Right cardiac atrium (tissue), 5 donors: ENCODE measurements at places on chromosomes 5 and 9. TPM values are rescaled to one million over a fixed set of nuclear protein-coding genes. Genes with fewer than 3 reads are reported as not detected.

DNA sequence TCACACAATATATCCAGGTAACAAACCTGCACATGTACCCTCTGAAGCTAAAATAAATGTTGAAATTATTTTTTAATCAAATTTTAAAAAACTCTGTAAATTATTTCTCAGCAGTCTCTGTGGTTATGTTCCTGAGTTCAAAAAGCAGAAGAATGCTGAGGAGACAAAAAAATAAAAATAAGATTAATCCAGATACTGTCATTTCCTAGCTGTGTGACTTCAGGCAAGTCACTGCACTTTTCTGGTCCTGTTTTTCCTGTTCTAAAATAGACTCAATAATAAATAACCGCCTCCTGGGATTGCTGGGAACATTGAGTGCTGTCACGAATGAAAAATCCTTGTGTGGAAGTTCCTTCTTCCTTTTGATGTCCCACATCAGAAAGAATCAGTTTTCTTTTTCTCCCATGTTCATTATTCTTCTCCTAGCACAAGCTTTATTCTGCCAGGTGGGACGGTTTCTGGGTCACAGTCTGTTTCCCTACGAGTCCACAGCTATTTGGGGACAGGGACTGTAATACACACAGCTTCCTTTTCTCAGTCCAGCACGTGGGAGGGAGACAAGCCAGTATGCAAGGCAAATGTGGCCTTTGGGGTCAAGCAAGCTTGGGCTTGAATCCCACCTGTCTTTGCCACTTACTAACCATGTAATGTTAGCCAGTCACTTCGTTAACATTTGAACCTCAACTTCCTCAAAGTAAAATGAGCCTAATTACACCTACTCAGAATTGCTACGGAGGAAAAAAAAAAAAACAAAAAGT, 156.9 kb downstream of the TRIM32 start:
- no peak for DNase-seq

DNA sequence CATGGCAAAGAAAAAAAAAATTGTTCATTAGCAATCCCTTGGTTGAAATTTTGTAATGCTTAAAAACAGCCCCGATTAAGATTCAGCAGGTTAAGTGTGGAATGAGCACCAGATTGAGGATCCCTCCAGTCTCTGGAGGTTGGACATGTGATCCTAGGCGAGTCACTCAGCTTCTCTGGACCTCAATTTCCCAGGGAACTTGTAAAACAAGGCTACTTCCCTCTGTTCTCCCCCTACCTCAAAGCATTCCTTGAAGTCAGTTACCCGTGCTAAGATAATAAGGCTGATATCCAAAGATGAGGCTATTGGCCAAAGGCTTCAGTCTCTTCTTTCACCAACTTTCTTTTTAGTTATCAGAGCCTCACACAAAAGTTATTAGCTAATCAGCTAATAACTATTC, 2.9 kb downstream of the KLHL3 start:
- DNase-seq, result no peak

- no peak for DNase-seq
These were observed 665.0 kb upstream of the RIOK2 start for GRCh38 chr5:97847920-97848631.

DNA sequence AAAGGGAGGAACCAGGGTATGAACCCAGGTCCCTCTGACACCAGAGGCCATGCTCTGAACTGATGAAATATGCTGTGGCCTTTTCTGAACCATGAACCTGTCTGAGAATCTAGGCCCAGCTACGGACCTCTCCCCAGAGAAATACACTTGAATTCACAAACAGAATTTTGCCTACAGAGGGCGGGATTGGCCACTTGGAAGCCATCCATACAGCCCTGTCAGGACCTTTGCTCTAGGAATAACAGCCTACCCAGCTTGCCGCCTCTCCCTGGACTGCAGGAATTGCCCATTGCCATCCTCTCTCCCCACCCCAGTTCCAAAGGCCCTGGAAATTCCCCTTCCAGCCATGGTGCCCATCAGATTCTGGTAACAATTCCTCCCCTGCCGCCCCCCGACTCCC, 26.6 kb downstream of the MORN5 start:
- no peak for DNase-seq

XPA gene
- total RNA-seq, result 10.0 TPM

SPATA9 gene
- 0.53 TPM for total RNA-seq

GRCh38 chr9:104944356-104944755, 16.4 kb upstream of the ABCA1 start:
- DNase-seq, result no peak
